Pulmonary artery endothelial cell (primary cell): ENCODE measurements at places on chromosomes 7 and 10.

DNA sequence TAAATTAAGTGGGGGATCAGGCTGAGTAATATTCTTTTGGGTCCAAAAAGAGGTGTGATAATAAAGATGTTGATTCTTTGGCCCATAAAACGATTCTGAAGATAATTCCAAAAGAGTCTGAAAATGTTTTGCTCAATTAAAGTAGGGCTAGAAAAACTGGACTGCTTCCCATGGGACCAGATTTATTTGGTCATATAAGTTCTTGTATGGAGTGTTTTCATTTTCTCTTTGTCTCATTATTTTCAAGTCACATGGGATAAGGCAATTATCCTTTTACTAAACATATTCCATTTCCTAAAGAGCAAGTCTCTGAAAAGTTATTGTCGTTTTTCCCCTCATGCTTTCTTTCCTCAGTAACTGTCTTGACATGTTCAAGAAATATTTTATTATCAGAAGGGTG is 41.5 kb downstream of the CDK6 start:
- no peak for DNase-seq

- no peak for DNase-seq
Observed at GRCh38 chr10:7258948-7259523, 151.8 kb downstream of the SFMBT2 start.

GRCh38 chr7:14639801-14640200 is 262.8 kb downstream of the DGKB start:
- DNase-seq = no peak

- peak; percentile 94 for DNase-seq
Observed at GRCh38 chr7:36037121-36037662, 115.9 kb upstream of the EEPD1 start.

DNA sequence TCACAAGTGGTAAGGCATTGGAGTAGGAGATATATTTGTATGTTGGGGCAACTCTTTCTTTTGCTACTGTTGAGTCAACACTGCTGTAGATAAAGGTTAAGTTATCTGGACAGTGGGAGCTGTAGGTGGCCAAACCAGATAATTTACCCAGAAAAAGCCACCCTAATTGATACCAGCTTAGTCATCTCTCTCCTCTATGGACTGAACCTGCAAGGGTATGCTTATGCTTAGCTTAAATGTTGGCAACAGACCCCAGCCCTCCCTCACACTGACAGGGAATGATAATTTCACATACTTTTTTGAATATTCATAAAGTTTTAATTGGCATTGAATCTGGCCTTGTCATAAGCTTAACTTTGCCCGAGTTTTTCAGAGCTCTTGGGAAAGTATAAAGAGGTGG is 66.3 kb downstream of the CREB5 start:
- DNase-seq = no peak

GRCh38 chr10:25059990-25060389 is 43.6 kb downstream of the THNSL1 start:
- peak; percentile 43 for DNase-seq

DNA sequence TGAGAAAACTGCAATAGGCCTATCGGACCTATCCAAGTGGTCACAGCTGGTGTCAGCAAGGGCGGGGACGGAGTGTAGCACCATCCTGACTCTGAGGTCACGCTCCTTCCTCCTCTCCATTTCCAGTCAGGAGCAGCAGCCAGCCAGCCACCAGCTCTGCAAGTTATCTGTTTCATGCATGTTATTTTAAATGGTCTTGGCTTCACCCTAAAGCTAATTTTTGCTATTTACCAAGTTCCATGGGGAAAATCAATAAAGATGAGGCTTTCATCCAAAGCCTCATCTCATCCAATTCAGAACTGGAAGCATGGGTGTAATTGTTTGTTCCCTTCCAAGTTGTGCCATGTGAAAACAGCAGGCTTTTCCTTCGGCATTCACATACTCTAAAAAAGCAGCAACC is 49.3 kb downstream of the ICA1 start:
- DNase-seq = no peak

DNA sequence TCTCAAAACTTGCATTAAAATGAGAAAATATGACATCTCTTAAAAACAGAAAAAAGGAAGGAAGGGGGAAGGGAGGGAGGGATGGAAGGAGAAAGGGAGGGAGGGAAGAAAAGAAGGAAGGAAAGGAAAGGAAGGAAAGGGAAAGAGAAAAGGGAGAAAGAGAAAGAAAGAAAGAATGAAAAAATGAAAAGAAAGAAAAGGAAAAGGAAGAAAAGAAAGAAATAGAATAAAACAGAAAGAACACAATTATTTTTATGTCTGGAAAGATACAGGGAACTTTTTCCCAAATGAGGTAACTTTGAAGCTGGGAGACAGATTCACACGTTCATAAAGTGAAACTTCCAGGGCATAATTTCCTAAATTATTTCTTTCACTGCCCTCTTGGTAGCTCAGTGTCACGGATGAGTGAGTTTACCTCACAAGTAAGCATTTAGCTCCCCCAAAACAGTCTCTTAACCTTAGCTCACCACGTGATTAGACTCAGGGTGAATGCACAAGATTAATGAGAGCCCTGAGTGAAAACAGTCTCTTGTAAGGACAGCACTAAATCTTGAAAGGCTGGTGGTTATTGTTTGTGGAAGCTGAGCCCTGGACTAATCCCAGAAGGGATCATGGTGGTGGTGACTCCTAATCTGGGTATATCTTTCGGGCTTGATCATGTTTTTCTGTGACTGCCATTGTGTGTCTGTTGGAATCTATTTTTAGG is 74.1 kb upstream of the HDAC9 start:
- no peak for DNase-seq

- DNase-seq = no peak
Observed at GRCh38 chr7:158001621-158002320, 585.9 kb downstream of the PTPRN2 start.

DNA sequence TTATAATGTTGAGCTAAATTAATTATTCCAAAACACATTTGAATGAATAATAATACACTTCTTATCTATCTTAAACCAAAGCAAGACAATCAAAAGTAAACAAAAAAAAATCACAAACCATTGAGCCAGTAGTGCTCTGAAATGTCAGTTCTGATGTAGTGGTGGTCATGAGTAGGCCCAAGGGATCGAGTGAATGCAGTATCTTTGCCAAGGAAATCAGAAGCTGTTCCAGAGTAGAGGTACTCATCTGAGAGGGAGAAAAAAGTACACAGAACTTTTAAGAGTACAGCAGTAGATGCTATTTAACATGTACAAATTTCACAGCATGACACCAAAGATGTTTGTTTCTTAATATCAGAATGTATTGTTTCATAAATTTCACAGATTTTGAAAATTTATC is 121.5 kb downstream of the SEMA3D start:
- no peak for DNase-seq

DNA sequence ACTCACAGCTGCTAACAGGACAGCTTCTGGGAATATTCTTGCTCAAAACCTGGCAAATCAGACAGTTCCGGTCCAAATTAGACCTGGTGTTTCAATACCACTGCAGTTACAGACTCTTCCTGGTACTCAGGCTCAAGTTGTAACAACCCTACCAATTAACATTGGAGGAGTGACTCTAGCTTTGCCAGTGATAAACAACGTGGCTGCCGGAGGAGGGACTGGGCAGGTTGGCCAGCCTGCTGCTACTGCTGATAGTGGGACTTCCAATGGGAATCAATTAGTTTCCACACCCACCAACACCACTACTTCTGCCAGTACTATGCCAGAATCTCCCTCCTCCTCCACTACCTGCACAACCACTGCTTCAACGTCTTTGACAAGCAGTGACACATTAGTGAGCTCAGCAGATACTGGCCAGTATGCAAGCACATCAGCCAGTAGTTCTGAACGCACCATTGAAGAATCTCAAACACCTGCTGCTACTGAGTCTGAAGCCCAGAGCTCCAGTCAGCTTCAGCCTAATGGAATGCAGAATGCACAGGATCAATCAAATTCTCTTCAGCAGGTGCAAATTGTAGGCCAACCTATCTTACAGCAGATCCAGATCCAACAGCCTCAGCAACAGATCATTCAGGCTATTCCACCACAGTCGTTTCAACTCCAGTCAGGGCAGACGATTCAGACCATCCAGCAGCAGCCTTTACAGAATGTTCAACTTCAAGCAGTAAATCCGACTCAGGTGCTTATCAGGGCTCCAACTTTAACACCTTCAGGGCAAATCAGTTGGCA is 2.1 kb downstream of the SP4 start:
- no peak for DNase-seq

DNA sequence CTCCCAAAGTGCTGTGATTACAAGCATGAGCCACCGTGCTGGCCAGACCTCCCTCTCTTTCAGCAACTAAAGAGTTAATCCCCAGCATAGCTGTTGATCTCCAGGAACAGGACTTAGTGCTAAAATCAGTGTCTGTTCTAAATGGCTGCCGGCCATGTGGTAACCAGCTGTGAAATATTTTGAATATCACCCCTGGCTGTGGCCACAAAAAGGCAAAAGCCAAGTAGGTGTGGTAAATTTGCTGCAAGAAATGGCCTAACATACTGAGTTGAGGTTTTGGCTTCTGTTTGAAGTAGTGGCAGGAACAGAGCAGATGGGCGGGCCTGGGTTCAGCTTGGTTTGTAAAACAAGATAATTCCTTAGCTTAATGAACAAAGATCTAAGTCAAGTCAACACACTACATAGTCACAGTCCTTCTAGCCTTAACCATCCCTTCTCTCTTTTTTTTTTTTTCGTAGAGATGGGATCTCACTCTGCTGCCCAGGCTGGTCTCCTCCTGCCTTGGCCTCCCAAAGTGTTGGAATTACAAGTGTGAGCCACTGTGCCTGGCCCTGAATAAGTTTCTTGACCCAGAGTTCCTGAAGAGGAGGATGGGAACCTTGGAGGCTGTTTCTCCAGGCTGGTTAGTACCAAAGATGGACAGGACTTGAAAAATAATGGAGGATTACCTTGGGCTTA is 22.7 kb upstream of the AGFG2 start:
- DNase-seq = no peak

- no peak for DNase-seq
Observed at GRCh38 chr7:71173955-71174354, 42.0 kb downstream of the GALNT17 start.

DNA sequence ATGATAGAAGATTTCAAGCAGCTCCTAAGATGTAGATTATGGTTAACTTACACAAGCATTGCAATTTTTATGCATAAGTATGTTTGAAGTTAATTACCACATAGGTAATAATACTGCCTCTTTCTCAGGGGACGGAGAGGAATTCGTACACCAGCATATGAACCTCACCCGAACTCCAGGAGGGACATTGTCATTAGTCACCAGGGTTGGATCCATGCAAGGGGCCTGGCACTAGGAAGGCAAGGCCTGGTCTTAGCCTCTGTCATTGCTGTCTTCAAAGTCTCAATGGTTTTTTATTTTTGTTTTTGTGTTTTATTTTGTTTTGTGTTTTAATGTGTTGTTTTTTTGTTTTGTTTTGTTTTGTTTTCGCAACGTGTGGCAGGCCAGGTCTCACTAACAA is 145.6 kb upstream of the PPP2R2D start:
- DNase-seq = no peak

- no peak for DNase-seq
Observed at GRCh38 chr7:152312316-152312715, 123.5 kb downstream of the KMT2C start.

GRCh38 chr7:151936207-151936606 is 20.0 kb upstream of the GALNTL5 start:
- no peak for DNase-seq

DNA sequence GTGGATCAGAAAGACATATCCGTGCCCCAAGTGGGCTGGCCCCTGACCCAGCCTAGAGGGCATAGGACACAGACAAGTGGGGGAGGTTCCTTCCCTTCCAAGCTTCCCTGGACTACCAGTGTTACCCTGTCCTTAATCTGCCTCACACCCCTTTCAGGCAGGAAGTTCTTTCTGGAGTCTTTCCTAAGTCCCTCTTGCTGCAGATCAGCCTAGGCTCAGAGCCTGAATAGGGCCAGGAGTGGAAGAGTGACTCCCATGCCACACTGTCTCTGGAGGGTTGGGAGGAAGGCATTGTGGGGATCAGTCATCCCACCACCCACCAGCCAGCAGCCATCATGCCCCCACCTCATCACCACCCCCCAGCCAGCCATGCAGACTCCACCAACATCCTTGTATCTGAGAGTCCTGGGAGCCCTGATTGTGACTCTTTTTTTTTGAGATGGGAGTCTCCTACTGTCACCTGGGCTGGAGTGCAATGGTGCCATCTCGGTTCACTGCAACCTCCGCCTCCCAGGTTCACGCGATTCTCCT is 22.6 kb downstream of the POLL start:
- no peak for DNase-seq

- no peak for DNase-seq
Observed at GRCh38 chr7:44411306-44411705, 79.2 kb downstream of the NUDCD3 start.

- no peak for DNase-seq
Observed at GRCh38 chr10:35949811-35950211, 307.7 kb upstream of the FZD8 start.

GRCh38 chr7:129556607-129557133 is 54.3 kb downstream of the SMKR1 start:
- DNase-seq = no peak

DNA sequence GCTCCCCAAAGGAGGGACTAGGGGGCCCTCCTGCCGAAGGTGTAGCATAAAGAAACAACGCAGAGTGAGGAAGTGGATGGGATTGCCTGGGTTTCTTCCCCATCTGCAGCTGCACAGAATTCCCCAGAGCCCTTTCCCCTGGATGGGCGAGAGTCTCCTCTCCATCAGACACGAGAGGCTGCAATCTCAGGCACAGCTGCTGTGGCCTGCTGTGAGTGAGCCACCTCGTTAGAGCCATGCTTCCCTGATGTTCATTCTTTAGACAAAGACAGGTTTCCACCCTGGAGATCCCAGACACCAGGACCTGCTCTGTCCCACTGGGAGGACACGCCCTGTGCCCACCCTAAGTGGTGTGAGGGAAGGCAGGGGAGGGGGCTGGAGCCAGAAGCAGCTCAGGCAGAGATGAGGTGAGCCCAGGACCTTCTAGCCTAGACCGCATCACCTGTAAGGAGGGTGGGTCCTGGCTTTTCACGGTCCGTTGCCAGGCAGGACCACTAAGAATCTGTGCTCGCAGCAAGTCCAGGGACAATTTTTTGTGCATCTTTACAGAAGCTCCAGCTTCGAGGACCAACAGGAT is 268.6 kb upstream of the TCERG1L start:
- DNase-seq = no peak

GRCh38 chr10:91690412-91690811 is 57.5 kb upstream of the PPP1R3C start:
- no peak for DNase-seq

DNA sequence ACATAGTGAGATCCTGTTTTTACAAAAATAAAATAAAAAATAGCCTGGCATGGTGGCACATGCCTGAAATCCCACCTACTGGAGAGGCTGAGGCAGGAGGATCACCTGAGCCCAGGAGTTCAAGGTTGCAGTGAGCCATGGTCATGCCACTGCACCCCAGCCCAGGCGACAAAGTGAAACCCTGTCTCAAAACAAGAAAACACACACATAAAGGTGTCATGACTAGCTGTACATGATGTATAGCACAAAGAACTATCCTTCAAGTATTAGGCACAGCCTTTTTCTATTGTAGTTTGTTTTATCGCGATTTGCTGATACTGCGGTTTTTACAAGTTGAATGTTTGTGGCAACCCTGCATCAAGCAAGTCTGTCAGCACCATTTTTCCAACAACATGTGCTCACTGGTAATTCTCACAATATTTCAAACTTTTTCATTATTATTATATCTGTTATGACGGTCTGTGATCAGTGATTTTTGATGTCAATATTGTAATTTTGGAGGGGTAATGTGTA is 11.5 kb upstream of the SNX13 start:
- no peak for DNase-seq
